ENCODE measurements at places on chromosomes 4 and X.

DNA sequence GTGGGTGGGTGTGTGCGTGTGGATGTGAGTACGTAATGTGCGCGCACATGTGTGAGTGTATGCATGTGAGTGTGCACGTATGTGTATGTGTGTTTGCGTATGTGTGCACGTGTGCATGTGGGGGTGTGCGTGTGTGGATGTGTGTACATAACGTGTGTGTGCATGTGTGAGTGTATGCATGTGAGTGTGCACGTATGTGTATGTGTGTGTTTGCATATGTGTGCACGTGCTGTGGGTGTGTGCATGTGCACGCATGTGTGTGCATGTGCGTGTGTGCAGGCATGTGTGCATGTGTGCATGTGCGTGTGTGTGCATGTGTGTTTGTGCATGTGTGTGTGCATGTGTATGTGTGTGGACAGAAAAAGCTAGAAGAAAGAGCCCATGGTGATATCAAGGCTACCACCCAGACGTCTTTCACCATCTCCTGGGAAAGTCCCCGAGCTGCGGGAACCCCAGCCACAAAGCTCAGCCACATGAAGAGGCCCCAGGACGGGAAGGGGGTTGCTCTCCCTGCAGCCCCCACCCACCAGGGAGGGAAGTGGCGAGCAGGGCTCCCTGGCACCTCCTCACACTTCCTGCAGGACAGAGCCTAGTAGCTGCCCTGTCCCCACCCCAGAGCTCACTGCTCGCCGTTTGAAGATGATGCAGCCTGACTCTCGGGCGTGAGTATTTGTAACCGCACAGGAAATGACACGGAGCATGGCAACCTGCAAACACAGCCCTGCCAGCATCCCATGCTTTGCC lies 108.3 kb downstream of the DCTD start:
- no peak for DNase-seq

DNA sequence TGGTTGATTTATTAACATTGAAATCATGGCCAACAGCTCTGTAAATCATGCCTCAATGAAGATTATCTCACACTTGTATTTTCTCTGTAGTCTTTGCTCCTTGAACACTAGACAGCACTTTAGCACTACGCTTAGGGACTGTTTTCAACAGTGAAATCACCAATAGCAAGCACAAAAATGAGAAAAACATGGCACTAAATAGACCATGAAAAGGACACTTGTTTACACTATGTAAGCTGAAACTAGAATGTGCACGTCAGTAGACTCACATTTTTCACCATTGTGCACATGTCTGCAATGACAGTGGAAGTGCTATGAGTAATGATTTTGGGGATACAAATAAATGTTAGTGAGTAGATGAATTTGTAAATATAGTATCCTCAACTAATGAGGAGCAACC lies 3.1 kb downstream of the BMP2K start:
- DNase-seq, result no peak

DNA sequence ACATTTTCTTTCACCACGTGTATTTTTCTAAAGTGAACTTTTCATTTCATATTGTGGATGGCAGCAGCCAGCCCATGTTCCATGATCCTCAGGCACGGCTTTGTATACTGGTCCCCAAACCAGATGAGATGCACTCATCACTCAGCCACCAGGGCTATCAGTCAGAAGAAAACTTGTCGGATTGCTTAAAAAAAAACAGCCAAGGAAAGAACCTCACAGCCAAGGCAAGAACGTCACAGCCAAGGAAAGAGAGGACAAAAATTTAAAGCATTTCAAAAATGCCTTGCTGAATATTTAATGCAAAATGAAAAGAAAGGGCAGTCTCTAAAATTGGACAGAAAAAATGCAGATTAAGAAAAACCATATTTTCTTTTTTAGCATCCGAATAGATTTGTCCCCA lies 333.3 kb downstream of the PDGFC start:
- no peak for DNase-seq

DNA sequence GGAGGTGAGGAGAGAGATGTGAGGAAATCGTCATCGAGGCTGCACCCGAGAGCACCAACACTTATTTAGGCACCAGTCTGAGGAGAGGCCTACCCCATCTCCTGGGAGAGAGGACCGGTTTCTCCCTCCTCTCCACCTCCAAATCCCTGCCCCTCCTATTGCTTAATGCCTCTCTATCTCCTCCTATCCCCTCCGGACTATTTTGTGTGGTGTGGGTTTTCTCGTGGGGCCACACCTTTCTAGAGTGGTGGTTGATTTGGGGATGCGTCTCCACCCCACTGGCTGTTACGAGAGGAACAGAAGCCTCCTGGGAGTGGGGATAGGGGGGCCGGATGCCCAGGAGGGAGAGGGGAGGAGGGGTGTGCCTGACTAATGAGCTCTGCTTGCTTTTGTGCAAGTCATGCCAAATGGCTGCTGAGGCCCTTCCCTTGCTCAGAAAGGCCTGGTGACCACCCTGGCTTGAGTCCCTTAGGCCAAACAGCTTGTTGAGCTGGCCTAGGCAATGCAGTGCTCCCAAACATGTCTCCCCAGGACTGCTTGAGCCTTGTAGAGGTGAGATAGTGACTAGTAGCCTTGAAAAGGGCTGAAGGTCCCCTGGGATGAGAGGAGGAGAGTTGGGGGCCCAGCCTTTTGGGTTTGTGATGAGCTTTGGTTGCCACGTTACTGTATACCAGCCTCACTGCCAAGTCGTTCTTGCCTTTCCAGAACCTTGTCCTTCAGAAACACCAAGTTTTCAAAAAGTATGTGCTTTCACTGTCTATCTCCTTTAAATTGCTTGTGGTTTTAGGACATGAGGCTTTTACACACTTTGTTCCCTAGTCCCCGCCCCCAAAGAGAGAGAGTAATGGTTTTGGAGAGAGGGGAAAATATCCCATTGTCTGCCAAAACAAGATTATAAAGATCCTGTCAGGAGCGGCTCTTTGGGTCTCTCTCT lies 1.2 kb downstream of the MSN start:
- DNase-seq, result peak; percentile 41

- DNase-seq, result no peak
These were observed 16.3 kb downstream of the OFD1 start for GRCh38 chrX:13750812-13751211.

- no peak for DNase-seq
These were observed 545.3 kb upstream of the GRID2 start for GRCh38 chr4:91758487-91758886.

- no peak for DNase-seq
These were observed 28.9 kb downstream of the ARFIP1 start for GRCh38 chr4:152808670-152809069.

DNA sequence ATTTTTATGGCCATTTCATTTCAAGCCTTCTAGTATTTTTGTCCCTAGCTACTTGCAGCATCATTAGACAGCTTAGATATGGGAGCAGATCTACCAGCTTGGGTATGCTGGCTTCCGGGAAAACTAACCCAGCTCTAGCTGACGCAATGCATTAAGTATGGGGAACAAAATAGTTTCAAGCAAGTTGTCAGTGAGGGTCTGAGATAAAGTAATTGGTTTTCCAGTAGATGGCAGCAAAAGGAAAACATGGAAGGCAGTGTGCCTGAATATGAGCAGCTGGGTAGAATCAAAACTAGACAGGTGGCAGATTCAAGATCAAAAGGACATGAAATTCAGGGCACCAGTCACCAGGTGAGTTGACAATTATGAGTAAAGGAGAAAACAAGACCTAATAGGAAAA lies 340.9 kb upstream of the CTSO start:
- peak; percentile 16 for DNase-seq

DNA sequence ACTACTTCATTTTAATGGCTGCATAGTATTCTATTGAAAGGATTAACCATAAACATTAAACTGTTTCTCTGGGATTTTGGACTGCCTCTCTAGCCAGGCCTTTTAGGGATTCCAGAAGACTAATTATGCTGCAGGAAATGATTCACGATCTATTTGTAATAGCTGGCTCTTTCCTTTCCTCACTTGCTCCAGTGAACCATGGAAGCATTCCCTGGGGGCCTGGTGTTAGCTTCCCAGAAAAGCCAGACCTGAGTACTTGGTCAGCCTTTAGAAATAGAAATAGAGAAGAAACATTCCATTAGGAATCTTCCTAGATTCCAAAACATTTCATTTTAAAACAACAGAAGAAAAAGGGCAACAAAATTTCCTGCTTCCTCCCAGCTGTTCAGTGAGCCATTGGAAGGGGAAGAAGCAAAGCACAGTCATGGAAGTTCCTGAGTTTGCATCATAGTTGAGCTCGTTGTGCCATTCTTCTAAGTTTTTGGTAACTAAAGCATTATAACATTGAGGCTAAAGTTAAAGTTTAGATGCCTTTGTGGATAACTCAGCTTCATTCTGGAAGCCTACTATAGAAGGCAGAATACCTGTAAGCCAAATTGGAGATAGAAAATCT lies 83.5 kb downstream of the NPNT start:
- no peak for DNase-seq

- no peak for DNase-seq
These were observed 31.3 kb upstream of the ASMTL start for GRCh38 chrX:1483843-1484637.

- DNase-seq, result no peak
These were observed 72.2 kb downstream of the MAML3 start for GRCh38 chr4:140081641-140082390.

- no peak for DNase-seq
These were observed 16.9 kb downstream of the SPIN2B start for GRCh38 chrX:57104406-57104805.

DNA sequence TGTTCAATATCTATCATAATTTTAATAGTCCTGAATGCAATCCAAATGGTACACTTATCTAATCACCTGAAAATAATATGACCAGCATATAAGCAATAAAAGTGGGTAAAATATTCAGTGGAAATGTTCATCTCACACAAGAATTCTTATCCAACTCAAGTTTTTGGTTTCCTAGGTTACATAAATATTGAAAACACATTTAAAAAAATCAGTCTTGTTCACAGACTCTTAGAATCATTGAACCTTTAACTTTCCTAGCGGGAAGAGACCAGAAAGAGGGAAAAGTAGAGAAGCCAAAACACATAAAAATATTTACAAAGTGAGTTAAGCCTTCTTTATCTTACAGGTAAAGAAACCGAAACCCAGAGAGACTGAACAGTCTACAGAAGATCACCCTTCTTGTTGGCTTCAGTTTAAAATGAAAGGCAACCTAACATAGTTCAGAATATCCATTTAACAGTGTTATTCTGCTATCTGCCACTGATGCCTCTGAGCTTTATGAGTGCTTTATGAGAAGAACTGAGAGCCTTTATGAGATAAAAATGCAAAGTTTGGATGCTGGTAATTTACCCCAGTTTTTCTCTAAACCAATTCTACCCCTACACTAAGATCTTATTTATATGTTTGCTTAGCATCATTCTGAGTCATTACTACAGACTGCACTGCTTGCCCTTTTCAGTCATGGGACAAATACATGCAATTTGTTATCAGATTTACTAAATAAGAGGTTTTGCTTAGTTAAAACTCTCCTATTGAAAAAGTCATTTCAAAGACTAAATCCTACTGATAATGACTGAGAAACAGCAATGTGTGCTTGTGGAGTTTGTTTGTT lies 453.3 kb upstream of the INTU start:
- DNase-seq, result no peak

DNA sequence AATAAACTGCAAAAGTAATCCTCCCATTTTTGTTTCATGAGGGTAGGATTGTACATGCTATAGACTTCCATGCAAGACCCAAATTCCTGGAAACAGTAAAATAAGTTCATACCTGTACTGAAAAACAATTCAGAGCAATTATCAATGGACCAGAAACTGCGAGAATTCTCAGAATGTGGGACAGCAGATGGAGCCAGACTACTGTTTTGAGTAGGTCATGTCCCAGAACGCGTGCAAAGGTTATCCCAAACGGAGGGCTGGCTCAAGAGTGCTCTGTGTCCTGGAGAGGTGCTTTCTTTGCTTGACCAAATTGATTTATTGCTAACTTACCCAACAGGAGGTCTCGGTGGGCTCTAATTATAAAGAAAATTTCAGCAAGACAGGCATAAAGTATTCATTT lies 1.7 kb upstream of the MAGEH1 start:
- no peak for DNase-seq

- DNase-seq, result no peak
These were observed 50.7 kb downstream of the FHL1 start for GRCh38 chrX:136198010-136198409.

DNA sequence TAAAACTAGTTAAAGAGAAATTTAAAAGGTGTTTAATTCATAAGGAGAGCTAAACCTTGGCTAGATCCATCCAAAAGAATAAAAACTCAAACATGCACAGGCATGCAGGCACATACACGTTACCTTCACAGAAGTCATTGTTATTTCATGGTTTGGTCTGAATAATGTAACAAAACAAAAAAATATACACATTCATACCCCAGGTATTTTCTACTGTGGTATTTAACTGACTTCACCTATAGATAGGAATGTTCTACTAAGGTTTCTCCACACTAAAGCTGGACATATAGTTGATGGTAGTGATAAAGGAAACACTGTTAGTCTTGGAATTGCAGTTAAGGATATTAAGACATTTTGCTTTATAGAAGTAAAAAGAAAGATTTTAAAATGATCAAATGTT lies 283.6 kb upstream of the PCDH10 start:
- DNase-seq, result no peak

- DNase-seq, result no peak
These were observed 12.6 kb downstream of the GRIPAP1 start for GRCh38 chrX:48989483-48989882.

DNA sequence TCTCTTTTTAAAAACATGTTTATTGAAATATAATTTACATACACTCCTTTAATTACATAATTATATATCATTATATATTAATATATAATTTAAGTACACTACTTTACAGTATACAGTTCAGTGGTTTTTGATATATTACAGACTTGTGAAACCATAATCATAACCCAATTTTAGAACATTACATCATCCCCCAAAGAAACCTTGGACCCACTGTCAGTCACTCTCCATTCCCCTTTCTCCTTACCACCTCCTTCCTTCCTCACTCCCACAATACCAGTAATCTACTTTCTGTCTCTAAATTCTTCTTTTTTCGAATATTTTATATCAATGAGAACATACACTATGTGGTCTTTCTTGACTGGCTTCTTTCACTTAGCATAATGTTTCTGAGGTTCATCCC lies 17.9 kb upstream of the EXOSC9 start:
- no peak for DNase-seq

DNA sequence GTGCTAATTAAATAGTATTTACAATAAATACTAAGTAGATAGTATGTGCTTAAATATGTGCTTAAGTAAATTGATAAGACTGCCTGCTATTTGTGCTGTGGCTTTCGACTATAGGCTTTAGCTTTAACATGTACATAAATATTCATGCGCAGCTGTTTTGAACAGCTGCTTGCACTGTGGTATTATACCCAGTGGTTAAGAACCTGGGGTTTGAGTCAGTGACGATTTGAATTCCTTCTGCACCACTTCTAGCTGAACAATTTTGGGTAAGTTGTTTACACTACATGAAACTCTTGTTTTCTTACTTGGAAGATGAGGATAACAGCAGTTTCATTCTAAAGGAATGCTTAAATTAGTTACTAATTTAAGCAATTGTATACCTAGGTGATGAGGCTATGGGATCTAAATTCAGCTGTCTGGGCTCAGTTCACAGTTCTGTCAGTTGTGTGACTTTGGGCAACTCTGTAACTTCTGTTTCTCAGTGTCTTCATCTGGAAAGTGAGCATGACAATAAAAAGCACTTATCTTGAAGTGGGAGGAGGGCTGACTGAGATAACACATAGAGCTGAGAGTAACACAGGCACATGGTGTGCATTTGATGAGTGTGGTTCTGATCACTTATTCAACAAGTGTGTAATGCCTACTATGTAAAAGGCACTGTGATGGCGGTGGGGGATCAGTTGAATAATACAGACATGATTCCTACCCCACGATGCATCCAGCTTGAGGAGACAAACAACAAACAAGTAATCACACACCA lies 37.0 kb downstream of the HPGDS start:
- no peak for DNase-seq
